ENCODE measurements at places on chromosomes 2 and 18.

DNA sequence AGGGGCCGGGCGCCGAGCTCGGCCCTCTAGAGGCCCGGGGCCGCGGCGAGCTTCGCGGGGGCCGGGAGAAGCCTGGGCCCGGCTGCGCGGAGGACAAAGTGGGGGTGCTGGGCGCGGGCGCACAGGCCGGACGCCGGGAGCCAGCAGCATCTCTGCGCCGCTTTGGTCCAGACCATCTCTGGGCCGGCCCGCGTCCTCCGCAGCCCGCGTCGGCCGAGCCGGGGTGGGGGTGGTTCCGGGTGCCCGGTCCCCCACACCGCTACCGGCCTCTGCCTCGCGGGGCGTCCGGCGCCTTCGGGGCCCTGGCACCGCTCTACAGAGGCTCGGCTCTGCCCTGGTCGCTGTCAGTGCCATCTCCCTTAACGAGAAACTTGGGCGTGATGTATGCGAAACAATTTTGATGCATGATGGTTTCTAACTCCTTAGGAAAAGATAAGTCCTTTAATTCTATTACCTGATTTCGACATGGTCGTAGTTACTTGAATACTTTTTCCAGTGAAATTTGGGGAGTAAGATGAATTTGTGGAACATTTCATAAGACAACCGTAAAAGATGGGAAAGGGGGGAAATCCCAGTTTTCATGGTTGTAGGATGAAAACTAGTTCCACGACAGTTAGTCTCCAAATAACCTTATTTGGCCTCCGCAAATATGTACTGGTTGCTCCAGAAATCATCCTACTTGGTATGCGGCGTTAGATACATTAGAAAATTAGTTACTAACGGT lies 562 bp downstream of the TWSG1 start:
- no peak for DNase-seq

DNA sequence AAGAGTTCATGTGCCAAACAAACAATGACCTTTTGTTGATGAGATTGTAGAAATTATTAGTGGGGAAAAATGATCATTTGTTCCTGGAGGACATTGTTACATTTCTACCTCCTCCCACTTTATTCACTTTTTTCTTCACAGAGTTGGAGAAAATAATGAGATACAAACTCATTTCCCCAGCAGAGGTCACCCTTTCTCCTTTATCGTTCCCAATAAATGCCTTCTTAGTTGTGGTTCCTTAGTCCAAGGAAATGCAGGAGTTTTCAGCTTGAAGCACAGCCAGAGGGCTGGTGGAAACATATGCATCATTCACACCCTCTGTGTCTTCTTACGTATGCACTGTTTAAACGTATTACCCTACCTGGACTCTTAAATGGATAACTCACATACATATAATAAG lies 108.8 kb downstream of the SLC4A3 start:
- DNase-seq = no peak

GRCh38 chr18:73296686-73297085 lies 428.9 kb upstream of the NETO1 start:
- no peak for DNase-seq

DNA sequence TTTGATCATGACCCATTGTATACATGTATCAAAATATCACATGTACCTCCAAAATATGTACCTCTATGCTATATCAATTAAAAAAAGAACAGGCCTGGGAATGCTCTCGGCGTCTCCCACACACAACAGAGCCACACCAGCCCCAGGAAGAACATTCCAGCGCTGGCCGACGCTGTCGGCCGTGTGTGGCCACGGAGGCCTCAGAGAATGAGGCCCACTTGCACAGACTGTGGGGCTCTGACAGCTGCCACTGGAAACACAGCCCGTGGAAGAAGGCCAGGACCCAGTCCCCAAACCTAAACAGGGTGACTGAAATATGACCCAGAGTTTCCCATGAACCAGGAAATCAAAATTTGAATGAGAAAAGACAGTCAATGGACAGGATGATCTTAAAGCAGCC lies 69.7 kb downstream of the EIPR1 start:
- DNase-seq = no peak

- no peak for DNase-seq
These were observed 376.9 kb downstream of the RND3 start for GRCh38 chr2:150110548-150110947.

DNA sequence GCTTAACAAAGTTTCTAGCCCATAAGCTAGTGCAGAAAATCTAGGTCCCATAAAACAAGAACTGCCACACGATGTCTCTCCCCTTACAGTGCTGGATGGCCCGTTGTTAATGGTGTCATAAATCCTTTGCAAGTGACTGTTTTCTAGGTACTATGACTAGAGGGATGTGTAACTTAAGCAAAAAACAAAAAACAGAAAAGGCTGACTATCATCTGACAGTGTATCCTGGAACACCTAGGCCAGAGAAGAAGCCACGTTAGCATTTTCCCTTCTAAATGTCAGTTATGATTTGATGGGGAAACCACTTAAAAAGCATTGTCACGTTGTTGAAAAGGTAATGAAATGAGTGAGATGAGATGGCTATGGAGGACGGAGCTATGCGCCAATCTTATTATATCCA lies 2.4 kb downstream of the CASP8 start:
- no peak for DNase-seq

- DNase-seq = no peak
These were observed 81.1 kb upstream of the SLC39A10 start for GRCh38 chr2:195575879-195576401.

DNA sequence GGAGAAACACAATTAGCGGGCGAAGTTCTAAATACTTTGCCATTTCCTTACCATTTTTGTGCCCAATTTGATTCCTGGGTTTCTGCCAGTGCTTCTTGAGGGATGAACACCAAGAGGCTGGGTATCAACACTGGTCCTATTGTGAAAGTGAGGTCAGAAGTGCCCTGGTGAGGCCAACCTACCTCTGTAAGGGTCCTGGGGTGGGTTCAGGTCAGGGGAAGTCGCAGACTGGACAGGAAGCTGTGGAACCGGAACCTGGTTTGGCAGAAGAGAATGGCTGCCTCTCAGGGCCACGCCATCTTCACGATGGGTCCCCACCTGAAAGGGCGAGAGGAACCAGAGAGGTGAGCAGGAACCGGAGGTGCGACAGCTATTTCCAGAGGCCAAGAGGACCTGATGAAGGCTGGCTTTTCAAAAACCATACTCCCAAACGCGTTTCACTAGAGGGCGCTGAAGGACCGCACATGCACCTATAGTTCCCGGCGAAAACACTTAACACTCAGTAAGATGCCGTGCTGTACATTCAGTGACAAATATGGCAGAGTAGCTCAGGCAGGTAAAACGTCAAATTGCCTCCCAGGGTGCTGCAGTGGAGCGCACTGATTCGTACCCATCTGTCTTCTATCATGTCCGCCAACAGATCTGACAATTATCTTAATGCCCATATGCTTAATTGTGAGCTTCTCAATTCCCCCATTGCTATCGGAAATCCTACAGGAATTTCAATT lies 275.3 kb upstream of the CCDC68 start:
- peak; percentile 82 for DNase-seq

DNA sequence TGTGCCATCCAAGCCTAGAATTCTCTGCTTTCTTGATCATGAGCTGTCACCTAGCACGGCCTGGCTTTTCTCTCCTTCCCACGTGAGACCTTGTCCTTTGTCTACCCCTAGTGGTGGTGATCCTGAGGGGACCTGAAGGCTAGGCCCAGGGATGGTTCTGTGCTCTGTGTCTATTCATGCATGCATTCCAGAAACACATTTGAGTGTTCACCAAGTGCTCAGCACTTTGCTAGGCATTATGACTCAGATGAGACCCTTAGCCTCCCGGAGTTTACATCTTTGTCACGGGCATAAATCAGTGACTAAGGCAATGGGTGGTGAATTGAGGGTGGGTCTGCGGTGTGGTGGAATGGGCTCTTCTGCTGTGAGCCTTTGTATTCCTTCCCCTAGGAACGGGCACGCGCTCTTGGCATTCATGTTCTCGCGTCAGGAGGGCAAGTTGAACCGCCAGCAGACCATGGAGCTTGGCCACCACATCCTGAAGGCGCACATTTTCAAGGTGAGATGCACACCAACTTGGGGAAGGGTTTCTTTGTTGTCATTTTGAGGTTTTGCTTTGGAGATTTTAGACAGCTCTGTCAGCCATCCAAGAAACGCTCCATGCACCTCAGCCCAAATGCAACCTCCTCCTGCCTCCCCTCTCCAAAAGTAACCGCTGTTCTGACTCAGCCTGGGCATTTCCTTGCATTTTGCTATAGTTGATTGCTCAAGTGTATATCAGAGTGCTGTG lies 100.9 kb downstream of the WDSUB1 start:
- no peak for DNase-seq

GRCh38 chr2:135744760-135745314 lies 3.2 kb downstream of the UBXN4 start:
- peak; percentile 24 for DNase-seq

- DNase-seq = peak; percentile 11
These were observed 12.3 kb upstream of the SNED1 start for GRCh38 chr2:240985881-240986786.

- no peak for DNase-seq
These were observed 10.6 kb downstream of the UBE2F start for GRCh38 chr2:237977380-237977779.

- DNase-seq = no peak
These were observed 16.4 kb downstream of the PXDN start for GRCh38 chr2:1727796-1728474.

DNA sequence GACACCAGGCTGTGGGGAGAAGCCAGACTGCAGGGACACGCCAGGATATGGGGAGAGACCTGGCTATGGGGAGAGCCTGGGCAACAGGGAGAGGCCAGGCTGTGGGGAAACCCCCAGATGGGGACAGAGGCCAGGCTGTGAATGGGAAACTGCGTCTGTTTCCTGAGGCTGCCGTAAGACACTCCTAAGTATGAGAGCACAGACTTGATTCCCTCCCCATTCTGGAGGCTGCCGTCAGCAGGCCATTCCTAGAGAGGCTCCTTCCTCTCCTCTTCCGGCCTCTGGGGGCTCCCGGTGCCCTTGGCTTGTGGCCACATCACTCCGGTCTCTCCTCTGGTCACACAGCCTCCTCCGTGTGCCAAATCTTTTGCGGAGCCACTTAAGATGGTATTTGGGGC lies 32.3 kb downstream of the ADI1 start:
- DNase-seq = no peak

- no peak for DNase-seq
These were observed 94.3 kb downstream of the IRS1 start for GRCh38 chr2:226705133-226705886.

GRCh38 chr2:159873258-159873657 lies 75.2 kb upstream of the CD302 start:
- DNase-seq = no peak

DNA sequence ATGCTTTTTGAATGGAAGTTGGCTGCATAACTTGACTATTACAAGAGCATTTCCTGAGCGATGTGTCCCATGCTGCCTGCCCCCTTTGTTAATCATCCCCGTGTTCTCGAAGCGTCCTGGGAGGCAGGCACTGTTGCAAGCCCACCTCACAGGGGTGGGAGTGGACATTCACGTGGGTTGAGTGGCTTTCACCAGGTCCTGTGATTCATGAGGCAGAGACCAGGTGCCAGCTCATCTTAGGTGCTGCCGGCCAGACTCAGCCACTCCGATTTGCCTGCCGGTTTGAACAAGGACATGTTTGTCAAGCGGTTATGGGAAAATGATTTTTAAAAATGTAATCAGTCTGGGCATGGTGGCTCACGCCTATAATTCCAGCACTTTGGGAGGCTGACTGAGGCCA lies 112.5 kb downstream of the ZNF532 start:
- no peak for DNase-seq

DNA sequence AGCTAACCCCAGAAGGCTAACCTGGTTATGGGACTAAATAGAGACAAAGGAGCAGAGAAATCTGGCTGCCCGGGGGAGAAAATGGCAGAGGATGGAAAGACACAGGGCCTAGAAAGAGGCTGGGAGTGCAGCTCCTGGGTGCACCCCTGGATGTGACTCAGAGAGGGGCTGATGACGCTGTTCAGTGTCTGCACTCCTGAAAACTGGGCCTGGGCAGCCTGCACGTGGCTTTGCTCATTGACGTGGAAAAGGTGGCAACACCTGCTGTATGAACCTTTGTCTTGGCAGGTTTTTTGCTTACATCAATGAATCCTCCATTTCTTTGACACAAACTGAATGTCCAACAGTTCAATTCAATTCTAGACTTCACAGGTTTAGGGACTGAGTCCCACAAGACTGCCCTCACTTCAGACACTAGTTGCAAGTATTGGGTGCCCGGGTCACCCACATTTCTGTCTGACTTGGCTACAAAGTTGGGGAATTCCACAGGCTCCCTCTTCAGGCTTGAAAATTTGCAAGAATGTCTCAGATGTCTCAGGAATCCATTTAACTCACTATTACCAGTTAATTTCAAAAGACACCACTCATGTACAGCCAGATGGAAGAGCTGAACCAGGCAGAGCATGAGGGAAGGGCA lies 47.3 kb upstream of the PUM2 start:
- DNase-seq = no peak

DNA sequence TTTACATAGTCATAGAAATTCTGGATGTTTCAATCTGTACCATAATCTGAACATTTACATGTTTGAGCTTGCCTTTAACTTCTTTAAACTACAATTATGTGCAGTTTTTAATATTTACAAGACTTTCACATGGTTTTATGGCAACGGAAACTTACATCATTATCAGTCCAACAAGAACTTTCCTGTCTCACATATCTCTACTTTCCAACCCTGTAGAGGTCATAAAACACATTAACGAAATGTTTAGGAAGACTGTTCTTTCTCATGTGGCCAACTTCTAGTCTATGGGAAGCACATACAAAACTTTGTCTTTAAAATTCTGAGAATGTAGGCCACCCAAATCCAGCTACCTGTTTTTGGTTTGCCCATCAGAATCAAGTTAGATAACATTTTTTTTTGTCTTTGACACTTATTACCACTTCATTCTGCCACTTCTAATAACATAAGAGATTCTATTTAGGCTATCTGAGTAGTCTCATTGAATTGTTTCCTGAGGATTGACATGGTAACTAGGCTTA lies 693.2 kb downstream of the KCNJ3 start:
- no peak for DNase-seq

- DNase-seq = peak; percentile 81
These were observed 106.4 kb downstream of the POLE4 start for GRCh38 chr2:75064691-75065396.

DNA sequence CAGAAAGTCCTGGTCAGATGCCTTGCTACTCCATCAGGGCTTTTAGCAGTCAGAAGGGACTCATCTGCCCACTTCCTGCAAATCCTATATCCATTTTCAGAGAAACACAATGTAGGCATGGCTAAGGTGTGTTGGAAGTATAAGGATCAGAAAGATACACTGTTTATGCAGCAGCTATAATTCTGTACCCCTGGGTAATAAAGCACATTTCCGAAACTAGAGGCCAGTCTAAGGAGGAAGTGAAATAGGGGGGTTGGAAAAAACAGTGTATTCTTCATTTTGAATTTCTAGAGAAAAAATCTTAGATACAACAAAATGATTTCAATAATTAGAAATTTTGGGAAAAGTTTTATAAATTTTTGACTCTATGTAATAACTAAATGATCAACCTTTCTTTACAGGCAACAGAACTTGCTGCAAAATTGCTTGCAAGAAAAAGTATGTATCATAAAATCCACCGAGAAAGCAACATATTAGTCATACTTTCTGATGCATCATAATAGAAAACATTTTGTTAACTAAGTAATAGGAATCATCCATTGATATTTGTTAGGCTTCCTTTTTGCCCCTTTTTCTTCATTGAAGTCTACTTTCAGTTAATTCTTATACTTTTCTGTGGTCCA lies 47.4 kb downstream of the FSIP2 start:
- no peak for DNase-seq

- no peak for DNase-seq
These were observed 237.4 kb downstream of the MYCN start for GRCh38 chr2:16177671-16178180.

- DNase-seq = peak; percentile 92
These were observed at the start of gene CCBE1 for GRCh38 chr18:59697236-59697932. Gene CCBE1, minus strand, starts transcription at chr18:59697423.

- no peak for DNase-seq
These were observed 86.5 kb downstream of the UXS1 start for GRCh38 chr2:106107509-106108131.
